Lung (tissue), 17 donors: ENCODE measurements at places on chromosomes 5 and 9. TPM values are rescaled to one million over a fixed set of nuclear protein-coding genes. Genes with fewer than 3 reads are reported as not detected.

- DNase-seq = no peak
These were observed 109.9 kb downstream of the RPS23 start for GRCh38 chr5:82168294-82168693.

DNA sequence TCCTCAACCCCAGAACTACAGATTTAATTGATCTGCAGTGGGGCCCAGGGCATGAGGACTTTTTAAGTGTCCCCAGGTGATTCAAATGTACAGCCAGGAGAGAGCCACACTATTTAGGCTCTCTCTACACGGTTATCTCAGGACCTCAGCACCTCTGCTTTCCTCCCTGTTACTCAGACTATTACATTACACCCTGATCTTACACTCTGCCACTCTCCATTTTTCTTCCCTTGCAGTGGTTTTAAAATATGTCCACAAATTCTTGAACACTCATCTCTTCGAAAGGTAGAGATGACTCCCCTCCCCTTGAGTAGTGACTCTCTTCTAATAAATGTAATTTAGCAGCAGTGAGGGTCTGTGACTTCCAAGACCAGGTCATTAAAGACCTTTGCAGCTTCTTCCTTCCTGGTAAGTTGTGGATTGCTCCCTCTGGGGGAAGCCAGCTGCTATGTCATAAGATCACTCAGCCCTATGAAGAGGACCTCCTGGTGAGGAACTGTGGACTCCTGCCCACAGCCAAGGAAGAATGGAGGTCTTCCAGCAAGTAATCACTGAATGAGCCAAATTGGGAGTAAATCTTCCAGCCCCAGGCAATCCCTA is 87.5 kb upstream of the SSBP2 start:
- DNase-seq = no peak

- no peak for DNase-seq
These were observed 16.0 kb upstream of the ZCCHC7 start for GRCh38 chr9:37104183-37104889.

DNA sequence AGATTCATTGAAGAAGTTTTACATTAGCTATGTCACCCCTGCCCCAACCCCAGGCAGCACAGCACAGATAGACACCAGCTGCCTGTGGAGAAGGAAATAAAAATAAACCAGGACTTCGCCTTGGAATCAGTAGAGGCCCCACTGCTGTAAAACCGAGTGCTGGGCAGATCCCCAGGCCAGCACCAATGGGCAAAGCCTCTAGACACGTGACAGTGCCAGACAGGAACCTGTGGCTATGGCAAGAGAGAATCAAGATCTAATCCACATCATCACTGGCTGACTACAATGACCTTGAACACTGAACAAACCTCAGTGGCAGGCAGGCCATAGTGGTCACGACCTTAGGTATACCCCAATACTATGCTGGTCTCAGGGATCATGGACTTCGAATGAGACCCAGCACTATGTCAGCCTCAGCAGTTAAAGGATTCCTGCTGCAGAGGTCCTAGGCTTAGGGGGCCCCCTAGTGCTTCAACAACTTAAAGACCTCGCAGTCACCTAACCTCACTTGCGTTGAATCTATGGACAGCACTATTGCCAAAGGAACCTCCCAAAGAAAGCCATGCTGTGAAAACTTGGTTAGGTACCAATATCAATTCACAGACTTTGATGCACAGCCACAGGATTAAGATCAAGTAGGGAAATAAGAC is 2118.6 kb upstream of the C9orf72 start:
- no peak for DNase-seq

GRCh38 chr5:154097031-154097430 is 58.3 kb downstream of the MFAP3 start:
- no peak for DNase-seq

GRCh38 chr9:97863314-97863713 is 10.3 kb downstream of the FOXE1 start:
- no peak for DNase-seq

Gene P4HA2
- 37.8 TPM for total RNA-seq

GRCh38 chr5:134038138-134038537 is 33.4 kb upstream of the VDAC1 start:
- peak; percentile 35 for DNase-seq
